ENCODE measurements at places on chromosomes 4 and X.
A peak's percentile ranks its signal among the peaks of the same experiment; 100 is the strongest.

DNA sequence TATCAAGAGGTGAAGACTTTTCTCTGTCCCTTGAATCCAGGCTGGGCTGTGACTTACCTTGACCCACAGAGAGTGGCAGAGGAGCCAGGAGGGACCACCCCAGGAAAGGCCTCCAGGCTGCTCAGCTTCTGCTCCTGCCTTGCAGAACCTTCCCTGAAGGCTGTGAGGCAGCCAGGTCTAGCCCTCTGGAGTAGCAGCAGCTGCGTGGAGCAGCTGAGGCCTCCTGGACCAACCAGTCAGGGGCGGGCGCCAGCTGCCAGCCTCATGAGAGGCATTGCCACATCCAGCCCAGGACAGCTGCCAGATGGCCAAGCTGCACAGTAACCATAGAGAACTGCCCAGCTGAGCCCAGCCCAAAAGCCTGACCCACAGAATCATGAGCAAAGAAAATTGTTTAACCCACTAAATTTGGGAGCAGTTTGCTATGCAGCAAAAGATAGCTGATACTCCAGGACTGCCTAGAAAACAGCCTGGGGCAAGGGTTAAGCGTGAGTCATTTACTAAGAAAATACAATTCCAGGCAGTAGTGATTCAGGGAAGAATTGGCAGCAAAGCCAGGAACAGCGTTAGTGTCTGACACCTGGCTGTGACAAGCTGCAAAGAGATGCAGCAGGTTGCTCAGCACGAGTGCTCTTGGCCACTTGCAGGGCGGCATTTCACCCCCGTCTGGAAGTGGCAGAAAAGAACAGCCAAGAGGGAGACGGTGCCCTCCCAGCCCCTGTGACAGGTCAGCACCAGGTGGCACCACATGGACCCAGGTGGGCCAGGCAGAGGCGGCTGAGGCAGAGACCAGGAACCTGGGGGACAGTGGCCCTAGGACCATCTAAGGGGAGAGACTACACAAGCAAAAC, 14.7 kb upstream of the PDE6B start:
- no peak for DNase-seq

GRCh38 chr4:134753390-134753789, 551.8 kb upstream of the PABPC4L start:
- DNase-seq = no peak

- no peak for DNase-seq
These were observed 101.6 kb downstream of the FGF16 start for GRCh38 chrX:77548751-77549150.

- DNase-seq = no peak
These were observed 628.3 kb downstream of the TRIML1 start for GRCh38 chr4:188767496-188767895.

GRCh38 chr4:40916880-40917279, 167.1 kb downstream of the NSUN7 start:
- peak; percentile 47 for DNase-seq

DNA sequence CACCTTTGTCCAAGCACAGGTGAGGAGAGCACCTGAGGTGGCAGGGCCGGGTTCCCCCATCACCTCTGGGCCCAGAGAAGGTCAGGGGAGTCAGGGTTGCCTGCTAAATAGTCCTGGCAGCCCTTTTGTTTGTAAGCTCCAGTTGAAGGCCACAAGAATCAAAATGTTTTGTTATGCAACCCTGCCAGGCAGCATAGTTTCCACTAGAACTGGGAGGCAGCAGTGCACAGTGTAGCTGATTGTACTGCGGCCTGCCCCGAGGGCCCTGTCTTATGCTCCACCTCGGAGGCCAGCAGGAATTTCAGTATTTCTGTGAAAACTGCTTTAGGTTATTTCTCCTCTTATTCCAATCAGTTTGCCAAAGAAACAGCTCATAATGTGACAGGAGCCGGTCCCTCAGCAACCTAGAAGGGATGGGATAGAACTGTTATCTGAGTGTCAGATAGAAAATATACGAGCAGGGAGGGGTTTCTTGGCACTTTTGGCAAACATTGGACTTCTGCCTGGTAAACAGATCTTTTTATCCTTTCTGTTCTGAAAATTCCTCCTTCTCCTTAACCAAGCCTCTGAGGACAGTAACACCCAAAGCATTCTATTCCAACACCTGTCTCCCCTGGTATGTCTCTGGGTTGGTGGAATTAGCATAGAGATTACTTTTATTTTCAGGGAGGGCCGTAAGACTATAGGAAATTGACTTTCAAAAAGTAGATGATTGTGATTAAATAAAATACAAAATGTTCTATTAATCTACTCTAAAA, 93.6 kb downstream of the LNX1 start:
- DNase-seq = no peak

- DNase-seq = no peak
These were observed 31.0 kb downstream of the ALPK1 start for GRCh38 chr4:112327965-112328733.

GRCh38 chrX:32825009-32825408, 386.3 kb downstream of the DMD start:
- no peak for DNase-seq

DNA sequence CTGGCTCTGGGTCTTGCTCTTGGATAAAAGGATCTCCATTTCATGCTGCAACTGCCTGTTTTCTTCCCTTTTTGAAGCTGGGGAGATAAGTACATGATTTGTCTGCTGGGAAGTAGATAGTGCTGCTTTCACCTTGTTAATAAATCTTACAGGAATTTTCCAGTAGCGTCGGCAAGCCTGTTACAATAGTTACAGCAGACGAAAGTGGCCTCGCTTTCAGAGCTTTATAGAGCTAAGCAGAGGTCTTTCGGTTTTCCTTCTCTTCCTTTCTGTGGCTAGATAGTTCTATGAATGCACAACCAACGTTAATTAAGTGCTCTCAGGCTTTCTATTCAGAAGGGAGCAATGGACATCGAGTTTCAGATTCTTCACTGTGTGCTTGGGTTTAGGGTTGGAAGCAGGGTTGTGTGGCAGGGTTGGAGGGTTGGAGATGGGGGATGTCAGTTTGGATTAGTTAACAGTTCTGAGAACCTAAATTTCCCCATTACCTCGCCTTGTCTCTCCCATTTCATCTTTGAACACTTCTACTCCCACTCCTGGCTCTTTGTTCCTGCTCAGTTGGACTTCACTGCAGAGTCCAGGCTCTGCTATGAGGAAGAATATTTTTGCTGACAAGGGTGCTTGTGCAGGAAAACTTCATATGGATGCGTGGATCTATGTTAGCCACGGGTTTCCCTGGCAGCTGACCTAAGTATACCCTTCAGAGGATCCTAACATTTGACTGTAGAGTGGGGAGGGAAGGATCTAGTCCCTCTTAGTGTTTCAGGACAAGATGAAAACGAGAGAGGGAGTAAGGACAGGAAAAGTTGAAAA, 237.9 kb downstream of the ARHGAP10 start:
- no peak for DNase-seq

GRCh38 chr4:3217266-3217665, 31.7 kb upstream of the MSANTD1 start:
- no peak for DNase-seq
